AG04449 (cell line): ENCODE measurements at places on chromosomes 11 and 22.

DNA sequence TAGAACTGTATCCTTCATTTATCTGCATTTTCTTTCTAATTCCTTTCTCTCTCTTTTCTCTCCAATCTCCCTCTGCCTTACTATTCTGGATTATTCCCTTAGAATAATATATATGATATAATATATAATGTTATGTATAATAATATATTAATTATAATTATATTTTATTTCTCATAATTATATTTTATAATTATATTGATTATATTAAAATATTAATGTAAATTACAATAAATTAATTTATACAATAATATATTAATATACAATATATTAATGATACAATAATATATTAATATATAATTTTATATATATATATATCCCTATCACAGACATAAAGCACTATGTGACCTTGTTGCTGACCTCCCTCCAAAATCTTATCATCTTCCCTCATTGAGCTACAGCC lies 661.3 kb upstream of the CHORDC1 start:
- DNase-seq, result no peak

- no peak for DNase-seq
Observed at GRCh38 chr11:130689222-130689908, 226.9 kb downstream of the SNX19 start.

DNA sequence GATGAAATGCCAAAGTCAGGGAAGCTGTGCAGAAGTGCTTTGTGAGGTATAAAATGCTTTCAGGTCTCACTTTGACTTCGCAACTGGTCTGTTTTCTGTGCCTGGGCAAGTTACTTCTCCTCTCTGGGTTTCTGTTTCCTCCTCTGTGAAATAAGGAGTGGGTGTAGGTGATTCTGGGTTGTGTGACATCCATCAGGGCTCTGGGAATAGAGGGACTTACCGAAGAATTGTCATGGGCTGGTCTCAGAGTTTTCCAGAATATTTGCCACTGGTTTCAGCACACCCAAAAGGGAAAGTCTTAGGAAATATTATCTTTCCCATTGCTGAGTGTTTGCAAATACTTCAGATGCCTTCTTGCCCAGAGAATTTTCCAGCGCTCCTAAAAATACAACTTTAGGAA lies 118.4 kb downstream of the KIAA1671 start:
- no peak for DNase-seq

DNA sequence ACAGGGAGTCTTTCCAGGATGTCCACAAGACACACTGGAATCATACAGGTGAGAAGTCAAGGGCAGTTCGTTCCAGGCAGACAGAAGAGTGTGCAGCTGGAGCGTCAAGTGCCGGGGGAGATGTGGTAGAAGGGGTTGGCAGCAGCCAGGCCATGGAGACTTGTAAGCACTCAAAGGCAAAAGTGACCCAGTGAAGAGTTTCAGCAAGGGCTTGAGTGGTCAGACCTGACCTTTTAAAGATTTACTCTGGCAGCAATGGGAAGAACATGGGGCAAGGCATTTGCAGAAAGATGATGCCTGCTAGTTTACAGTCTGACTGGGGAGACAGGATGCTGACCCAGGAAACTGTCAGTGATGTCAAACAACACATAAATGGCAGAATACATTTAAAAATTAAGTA lies 29.0 kb downstream of the P4HA3 start:
- DNase-seq, result no peak

DNA sequence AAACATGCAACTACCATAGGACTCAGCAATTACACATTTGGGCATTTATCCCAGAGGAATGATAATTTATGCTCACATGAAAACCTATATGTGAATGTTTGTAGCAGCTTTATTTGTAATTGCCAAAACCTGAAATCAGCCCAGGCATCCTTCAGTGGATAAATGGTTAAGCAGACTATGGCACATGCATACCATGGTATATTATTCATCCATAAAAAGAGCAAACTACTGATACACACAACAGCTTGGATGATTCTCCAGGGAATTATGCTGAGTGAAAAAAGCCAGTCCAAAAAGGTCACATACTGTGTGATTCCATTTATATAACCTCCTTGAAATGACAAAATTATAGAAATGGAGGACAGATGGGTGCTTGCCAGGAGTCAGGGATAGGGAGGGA lies 86.7 kb downstream of the ALX4 start:
- no peak for DNase-seq

DNA sequence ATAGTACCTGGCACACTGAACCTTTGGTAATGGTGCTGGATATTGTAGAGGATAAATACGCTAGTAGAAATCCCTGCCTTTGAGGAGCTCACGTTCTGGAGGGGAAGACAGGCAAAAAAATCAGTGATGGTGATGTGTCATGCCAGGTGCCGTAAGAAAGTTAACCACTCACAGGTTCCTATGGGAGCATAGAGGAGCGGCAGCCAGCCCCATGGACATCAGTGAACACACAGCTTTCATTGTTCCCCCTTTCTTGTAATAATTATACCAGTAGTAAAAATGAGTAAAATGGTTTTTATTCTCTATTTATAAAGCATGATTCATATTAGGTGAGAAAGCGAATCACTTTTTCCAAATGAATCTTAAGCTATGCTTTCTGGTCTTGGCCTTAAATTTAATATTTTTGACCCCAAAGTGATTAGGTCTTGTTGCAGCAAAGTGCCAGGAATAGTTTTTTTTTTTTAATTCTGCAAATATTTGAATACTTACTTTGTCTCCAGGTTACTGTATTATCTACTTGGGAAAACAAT lies 57.9 kb downstream of the UVRAG start:
- DNase-seq, result no peak

DNA sequence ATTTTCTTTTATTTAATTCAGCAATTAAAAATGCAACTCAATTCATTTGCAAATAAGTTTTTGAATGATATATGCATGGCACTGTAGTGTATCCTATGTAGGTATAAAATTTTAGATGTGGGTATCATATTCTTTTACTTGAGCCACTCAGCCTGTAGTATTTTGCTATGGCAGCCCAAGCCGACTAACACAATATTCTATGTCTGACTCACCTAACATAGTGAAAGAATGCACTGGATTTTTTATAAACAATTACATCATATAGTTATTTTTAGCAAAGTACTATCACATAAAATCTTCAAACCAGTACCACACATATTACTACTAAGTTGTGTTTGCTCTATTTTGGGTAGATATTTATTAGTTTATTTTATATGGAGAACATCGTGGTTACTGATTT lies 21.9 kb upstream of the GRIA4 start:
- DNase-seq, result peak; percentile 24
